ENCODE measurements at places on chromosomes 2 and 18.

DNA sequence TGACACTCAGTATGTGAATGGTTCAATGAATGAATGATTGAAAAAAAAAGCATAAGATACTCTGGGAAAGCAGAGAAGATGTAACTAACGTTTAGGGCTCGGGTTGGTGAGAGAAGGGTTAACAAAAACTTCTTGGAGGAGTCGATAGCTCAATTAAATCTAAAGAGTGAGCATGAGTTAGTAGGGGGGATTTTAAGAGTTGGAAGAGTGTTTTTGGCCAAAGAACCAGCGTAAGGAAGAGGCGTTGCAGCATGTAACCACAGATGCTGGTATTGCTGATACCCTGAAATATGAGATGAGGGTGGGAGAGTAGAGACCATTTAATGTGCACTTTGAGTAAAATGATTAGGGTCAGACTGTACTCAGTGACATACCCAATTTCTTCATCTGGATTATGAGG is 14.5 kb downstream of the ARHGAP28 start:
- DNase-seq, result no peak

DNA sequence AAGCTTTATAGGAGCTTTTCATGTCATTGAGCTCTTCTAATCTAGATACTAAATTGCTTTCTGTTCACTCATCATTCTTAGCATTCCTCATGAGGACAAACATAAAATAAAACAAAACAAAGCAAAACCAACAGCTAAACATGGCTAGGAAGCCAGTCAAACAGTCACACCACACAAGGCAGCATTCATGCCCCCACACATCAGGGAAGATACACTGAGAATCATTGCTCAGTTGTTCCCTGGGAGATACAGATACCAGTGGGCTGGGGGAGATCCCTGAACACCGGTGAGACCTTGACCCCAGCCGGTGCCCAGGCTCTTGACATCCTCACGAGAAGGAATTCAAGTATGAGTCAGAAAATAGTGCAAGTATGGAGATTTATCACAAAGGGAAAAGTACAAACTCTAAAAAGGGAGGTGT is 177.9 kb upstream of the ARL4C start:
- no peak for DNase-seq

DNA sequence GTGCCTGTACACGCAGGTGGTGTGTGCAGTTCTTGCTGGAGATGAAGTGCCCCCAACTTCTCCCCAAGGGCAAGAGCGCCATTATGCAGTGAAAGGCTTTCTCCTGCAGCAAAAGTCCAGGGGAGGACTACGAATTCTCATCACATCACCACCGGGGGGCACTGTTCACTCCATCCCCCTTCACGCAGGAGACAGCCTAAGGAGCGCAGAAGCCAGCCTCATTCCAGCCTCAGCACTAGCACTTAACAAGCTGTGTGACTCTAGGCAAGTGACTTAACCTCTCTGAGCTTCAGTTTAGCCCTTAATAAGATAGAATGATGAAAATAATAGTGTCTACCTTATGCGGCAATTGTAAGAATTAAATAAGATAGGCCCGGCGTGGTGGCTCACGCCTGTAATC is 32.3 kb downstream of the DNMT3A start:
- peak; percentile 39 for DNase-seq

DNA sequence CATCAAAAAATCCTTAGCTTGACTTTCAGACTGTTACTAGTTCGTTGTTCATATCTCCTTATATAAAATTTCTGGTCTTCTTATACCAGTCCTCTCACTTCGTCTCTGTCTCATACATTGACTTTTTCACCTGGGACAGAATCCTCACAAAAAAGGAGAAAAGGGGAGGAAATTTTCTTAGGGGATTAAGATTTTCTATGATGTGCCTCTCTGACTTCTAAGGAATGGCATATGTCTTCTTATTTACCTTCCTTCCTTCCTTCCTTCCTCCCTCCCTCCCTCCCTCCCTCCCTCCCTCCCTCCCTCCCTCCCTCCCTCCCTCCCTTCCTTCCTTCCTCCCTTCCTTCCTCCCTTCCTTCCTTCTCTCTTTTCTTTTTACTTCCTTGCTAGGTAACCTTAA is 27.9 kb downstream of the KCNE4 start:
- DNase-seq, result no peak

DNA sequence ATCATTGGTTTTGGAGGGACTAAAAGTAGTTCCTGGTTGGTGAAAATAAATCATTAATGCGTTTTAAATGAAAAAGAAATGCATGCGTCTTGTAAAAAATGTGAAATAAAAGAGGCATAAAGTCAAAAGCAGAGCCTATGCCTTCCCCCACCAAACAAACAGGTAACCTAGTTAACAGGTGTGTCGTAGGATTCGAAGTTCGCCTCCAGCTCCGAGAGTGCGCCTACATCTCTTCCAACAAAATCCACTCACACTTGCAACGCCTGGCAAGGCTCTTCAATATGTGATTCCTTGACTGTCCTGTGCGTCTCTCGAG is 677 bp upstream of the SMAD4 start:
- no peak for DNase-seq

- no peak for DNase-seq
Observed at GRCh38 chr2:153477636-153478288, 800 bp downstream of the RPRM start.
